ENCODE measurements at places on chromosomes 16 and 17.

- DNase-seq: no peak
These were observed 19.3 kb upstream of the SLC35G3 start for GRCh38 chr17:35213412-35213940.

GRCh38 chr17:82694647-82695046, 3.9 kb downstream of the RAB40B start:
- DNase-seq: no peak

- DNase-seq: no peak
These were observed 13.6 kb downstream of the VASN start for GRCh38 chr16:4385066-4385788.

- DNase-seq: no peak
These were observed 514 bp downstream of the THRA start for GRCh38 chr17:40063187-40063771.

DNA sequence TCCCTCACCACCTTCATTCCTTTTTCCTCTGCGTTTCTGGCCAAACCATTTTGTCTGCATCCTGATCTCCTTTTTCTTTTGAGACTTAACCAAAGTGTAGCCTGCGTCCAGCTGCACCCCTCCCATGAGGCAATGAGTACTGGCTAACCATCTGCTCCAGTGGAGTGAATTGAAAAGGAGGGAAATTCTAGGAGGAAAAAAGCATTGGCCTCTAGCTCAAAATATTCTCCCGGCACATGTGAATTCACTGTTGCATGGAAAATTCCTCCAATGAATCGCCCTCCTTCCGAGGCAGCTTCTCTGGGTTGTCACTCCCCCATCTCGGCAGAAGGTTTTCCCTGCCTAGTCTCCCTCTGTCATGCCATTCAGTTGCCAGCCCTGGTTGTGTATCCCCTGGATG, 5.6 kb downstream of the RAP1GAP2 start:
- DNase-seq: no peak

DNA sequence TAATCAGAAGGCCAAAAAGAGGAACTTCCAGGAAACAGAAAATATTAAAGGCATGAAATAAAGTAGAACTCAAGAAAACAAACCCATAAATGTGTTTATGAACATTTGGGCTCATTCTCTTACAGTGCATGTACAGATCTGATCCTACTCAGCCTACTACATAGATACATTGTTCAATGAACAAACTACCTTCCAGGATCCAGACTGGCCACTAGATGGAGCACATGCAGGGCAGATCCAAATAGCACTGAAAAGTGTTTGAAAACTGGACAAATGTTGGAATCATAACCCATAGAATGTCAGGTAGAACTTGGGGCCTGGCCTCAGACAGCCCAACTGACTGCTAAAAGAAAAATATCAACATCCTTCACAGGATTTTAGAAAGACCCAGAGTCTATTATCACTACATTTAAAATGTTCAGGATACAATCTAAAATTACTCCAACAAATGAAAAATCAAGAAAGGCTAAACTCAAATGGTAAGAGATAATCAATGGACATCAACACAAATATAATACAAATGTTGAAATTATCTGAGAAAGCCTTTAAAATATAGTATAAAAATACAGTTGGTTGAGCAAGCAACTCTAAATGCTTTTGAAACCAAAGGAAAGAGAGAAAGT, 122.4 kb upstream of the NUDT7 start:
- DNase-seq: no peak

DNA sequence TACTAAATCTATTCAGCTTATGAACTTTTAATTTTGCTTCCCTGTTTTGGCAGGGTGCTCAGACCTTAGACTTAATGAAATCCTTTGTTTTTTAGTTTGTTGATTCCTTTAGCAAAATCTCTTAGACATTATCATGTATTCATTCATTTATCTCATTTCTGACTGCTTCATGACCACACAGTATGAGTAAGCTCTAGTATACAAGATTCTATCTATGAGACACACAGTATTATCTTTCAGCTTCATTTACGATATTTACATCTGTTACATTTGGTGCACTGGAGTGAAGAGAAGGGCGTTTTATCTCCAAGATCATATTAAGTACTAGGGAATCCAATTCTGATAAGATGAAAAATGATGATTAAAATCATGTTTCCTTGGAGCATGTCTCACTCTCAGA, 448.1 kb upstream of the CA10 start:
- DNase-seq: no peak

GRCh38 chr16:3799354-3799753, 81.2 kb downstream of the CREBBP start:
- DNase-seq: no peak

DNA sequence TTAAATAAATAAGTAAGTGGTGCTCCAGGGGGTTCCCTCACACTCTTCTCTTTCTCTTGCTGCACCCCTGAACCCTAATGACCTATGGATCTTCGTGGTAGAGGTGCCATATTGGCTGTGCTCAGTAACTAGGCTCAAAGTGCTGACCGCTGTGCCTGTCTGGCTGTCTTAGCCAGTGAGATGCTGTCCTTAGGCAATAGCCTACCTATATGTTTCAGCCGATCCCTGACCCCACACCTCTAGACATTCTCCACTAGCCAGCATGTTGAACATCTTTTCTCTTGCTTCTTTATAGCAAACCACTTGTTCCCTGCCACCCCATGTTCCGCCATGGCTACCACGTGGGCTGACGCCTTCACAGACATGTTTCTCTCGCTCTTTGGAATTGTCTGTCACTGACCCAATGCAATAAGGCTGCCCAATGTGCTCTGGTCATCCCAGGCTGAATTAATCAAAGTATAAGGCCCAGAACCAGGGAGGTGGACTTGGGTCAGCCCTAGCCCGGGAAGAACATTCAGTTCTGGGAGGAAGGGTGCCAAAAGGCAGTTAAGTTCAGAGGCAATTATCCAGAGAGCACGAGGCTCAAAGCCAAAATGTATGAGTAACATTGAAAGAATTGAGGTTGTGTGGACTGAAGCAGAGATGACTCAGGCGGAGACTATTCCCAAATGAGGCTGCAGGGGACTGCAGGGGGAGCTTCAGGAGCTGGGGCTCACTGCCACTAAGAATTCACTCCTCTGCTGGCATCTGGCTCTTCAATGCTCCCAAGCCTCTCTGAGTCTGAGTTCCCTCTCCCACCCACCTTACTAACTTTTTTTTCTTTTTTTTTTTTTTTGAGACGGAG, 28.7 kb upstream of the TNRC6A start:
- DNase-seq: no peak

DNA sequence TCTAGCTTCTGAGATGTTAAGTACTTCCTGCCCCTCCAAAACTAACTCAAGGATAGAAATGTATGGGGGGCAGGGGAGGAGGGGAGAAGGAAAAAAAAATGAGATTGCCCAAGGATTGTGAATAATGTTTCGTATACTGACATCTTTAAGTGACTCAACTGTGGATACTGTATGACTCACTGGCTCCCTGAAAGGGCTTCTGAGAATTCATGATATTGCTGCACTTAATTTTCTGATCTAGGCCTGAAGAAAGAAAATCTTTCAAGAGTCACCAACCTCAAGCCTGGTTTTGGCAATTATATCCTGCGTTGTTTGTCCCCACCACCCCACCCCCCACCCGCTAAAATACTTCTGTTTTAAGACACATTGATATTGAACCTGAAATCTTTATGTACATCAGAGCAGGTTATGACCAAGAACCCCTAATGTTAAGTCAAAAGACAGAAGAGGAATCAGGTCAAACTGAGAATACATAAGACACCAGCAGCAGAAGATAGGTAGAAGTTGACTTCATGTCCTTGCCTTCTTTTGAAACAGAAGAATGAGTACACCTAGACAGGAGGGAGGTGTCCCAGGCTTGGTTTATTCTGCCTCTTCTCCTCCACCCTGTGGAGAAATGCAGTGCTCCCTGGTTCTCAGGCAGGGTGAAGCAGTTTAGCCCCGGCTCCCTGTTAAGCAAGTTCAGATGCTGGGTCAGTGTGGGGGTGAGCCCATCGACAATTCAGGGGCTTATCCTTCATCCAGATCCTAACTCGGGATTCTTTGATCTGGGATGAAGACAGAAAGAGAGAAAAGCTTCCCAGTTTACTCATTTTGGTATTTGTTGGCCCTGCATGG, 3.3 kb upstream of the FBXL20 start:
- no peak for DNase-seq

DNA sequence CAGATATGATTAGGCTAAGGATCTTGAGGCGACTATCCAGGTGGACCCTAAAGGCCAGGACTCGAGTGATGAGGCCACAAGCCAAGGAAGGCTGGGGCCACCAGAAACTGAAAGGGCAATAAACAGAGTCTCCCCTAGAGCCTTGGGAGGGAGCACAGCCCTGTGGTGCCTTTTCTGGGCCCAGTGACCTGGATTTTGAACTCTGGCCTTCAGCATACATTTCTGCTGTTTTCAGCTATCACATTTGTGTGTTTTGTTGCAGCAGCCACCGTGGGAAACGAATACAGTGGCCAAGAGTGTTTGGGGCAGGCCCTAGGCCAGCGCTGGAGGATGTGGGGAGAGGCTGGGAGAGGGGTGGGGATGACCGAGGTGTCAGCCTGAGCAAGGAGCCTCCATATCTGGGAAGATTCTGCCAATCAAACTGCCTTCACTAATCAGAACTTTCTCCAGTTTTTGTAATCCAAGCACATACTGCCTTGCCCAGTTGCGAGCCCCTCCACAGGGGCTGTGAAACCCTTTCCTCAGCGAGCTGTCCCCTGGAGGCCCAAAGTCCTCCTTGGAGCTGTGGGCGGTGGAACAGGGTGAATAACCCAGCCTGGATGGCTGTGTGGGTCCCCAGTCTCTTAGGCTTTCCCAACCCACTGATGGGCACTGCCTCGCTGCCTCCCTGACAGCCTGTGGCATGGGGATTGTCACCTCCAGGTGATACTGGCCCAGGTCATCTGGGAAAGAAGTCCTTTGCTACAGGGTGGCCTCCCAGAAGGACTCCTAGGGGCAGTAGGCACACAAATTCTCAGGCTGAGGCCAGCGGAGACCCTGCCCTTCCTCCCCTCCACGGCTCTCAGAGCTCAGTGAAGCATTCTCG, 16.8 kb downstream of the B9D1 start:
- no peak for DNase-seq

- no peak for DNase-seq
These were observed 154.6 kb upstream of the CIBAR2 start for GRCh38 chr16:85266857-85267256.

- no peak for DNase-seq
These were observed 86.5 kb downstream of the ENGASE start for GRCh38 chr17:79160980-79161636.

GRCh38 chr17:39084558-39084957, 66.9 kb downstream of the PLXDC1 start:
- DNase-seq: no peak

DNA sequence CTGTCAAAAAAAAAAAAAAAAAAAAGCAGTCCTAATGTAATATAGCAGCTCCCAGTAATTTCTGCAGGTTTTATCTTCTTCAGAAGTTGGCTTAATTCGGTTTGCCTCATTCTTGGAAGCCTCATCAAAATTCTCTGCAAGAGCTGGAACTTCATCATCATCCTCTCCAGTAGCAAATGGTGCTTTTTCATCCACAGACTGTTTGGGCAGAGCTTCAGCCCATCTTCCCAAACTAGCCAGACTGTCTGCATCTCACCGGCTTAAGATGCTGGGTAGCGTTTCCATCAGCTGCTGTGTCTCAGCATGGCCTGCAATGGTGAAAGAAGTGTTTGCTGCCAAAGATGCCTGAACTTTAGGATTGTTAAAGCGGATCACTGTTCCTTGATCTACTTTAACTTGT, 112.6 kb downstream of the AIPL1 start:
- no peak for DNase-seq

DNA sequence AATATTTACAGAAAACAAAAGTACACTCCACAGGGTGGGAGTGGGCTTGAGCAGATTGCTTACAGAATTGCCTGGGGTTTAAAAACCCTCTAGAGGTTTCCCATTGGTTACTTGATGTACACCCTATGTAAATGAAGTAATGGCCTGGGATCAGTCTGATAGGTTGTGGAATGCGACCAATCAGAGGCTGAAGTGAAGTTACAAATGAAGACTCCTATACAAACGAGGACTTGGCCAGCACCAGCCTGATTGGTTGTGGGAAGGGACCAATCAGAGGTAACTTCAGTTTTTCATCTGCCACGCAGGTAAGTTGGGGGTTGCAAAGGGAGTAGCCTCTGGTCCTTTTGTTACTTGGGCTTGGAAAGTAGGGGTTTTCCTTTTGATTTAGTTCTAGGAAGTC, 8.8 kb downstream of the EEF2K start:
- no peak for DNase-seq

Data from NCI-H2081 treated with DMSO at 0.1 percent for 48 hours (cell line).